Activated T-helper 1 cell treated with anti-CD3 and anti-CD28 coated beads, Interleukin-12 subunit alpha, Interleukin-12 subunit beta, Interleukin-2, Interleukin-4 antibody, amounts not matched to agents 30 ng/mL and 10 ng/mL and 1 ng/mL, durations not matched to agents 14 hours and 24 hours and 36 hours (primary cell): ENCODE measurements at places on chromosomes 2 and 18.

- no peak for DNase-seq
These were observed 129.5 kb downstream of the RND3 start for GRCh38 chr2:150357770-150358467.

DNA sequence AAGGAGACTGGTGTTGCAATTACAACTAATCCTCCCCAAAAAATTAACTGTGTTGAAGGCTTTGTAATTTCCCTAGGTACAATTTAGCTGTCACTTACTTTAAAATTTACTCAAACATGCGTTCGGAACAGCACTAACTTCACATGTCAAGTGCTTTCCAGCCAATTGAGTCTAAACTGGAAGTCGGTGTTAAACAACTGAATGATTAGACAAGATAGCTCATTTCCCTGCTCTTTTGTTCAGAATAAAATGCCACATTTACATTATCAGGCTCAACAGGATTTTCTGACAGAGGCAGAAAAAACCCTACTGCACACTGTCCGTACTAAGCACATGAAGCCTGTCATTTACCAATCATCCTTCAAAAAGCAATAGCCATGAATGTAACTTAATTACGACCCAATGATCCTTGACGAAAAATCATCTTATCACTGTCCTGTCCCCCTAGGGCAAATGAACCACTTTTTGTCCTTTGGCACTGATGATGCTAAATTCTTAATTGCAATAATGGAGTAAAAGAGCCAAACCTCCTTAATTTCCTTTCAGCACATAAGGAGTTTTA, 56.0 kb downstream of the LRPPRC start:
- DNase-seq: no peak

DNA sequence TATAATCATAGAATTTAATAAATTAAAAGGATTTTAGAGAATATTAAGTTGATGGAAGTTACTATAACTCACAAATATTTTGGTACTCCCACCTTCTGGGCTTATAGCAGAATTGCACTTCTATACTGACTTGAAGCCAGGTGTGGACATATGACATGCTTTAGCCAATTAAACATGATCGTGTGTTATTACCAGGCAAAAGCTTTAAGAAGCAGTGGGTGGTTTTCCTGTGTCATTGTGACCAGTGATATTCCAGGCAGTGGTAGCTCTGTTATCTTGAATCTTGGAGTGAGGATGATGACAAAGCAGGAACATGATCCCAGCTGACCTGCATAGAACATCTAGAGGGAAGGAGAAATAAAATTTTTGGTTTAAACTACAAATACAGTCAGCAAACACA, 370.9 kb upstream of the ZEB2 start:
- no peak for DNase-seq

DNA sequence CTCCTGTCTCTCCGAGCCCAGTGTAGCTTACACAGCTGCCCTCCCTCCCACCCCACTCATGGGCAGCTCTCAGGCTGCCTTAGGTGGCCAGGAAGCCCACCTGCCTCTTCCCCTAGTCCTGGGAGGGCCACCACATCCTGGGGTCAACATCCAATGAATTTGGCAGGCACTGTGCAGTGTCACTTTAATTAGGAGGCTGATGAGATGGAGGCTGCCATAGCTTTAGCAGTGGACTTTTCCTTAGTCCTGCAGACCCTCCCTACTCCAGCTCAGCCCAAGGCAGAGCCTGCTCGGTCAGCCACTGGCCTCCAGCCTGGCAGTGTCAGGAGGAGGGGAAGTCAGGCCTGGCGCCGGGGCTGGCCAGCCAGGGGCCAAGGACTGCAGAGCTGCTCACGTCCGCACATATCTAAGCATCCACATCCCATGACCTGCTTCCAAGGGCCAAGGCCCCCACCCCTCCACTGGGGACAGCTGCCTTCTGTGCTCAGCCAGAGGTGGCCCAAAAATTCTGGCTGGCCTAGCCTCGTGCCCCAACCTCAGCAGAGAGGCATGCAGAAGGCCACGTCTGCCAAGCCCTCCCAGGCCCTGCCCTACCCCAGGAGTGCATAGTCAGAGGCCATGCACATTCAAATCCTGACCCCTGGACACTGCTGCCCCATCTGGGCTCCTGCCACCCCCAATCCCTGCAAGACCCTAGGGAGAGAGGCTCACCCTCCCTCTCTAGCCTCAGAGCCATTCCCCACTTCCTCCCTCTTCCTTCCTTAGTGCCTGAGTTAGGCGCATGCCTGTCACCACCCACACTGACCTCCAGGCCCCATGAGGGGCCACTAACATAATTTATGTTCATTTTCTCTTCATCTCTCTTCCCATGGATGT, 33.1 kb downstream of the ADRA2B start:
- DNase-seq: no peak

GRCh38 chr18:31267823-31268481, 50.0 kb upstream of the DSG1 start:
- no peak for DNase-seq

DNA sequence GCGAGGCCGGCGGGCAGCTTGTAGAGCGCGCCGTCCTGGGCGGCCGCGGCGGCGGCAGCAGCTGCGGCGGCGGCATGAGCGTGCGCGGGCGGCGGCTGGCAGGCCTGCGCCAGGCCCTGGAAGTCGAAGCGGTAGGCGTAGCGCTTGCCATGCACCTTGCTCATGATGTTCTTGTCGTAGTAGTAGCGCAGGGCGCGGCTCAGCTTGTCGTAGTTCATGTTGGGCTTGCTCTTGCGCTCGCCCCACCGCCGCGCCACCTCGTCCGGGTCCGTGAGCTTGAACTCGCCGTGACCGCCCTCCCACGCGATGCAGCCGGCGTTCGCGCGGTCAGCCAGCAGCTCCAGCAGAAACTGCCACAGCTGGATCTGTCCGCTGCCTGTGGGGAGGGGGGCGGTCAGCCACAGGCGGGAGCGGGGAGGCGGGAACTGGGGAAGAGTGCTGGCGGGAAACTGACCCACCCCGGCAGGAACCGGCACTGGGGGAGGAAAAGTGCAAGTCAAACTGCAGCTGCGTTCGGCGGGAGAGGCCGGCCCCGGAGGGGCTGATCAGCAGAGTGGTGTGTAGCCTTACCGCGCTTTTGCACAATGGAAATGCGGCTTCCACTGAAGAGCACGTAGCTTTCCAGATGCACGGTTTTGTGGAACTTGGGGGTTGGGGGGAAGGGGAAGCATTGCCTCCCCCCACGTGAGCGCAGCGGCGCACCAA, 3.0 kb downstream of the FEV start:
- no peak for DNase-seq

- no peak for DNase-seq
These were observed 38.9 kb downstream of the KDM3A start for GRCh38 chr2:86480105-86480504.

GRCh38 chr2:174836377-174836994, 72.2 kb upstream of the CHRNA1 start:
- DNase-seq: no peak

- no peak for DNase-seq
These were observed 376.6 kb downstream of the PTH2R start for GRCh38 chr2:208783184-208783583.

GRCh38 chr2:45888167-45888566, 236.7 kb downstream of the PRKCE start:
- no peak for DNase-seq

DNA sequence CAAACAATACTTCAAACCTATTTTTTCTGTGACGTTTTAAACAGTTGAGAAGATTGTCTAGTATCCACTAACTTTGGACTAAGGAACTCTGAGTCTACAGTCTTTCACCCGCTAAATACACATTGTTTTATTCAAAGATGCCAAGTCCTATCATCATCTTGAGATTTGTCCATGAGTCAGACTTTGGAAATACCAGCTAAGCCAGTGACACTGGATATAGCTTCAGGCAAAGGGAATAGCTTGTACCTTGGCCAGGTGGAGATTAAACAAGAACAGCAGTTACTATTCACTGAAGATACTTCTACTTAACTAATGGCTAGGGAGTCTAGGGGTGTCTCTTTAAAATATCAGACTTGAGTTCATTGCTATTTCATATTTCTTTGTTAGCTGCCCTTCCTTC, 137.5 kb downstream of the COMMD1 start:
- DNase-seq: no peak

- DNase-seq: no peak
These were observed 38.5 kb downstream of the HK2 start for GRCh38 chr2:74872389-74872836.

GRCh38 chr2:121017396-121017795, 267.6 kb downstream of the TFCP2L1 start:
- DNase-seq: no peak

GRCh38 chr2:221381928-221382488, 190.1 kb downstream of the EPHA4 start:
- DNase-seq: no peak

- DNase-seq: no peak
These were observed 108.4 kb upstream of the OTOS start for GRCh38 chr2:240248721-240249422.

DNA sequence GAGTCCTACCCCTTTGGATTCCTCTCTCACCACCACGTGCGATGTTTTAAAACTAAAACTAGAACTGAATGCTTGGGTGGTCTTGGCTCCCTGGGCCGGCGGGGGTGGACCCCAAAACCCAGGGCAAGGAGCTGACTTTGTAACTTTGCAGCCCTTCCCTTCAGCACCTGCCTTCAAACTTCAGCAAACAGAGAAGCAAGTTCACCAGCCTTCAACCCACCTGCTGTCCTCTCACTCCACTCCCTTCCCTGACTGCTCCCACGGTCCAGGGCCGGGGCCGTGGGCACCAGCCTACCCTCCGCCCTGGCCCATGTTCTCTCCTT, 54.5 kb downstream of the COL6A3 start:
- no peak for DNase-seq

GRCh38 chr2:45612731-45613130, 1.7 kb upstream of the SRBD1 start:
- DNase-seq: no peak

GRCh38 chr2:241869087-241869961, at the start of gene RTP5:
Gene RTP5, plus strand, starts transcription at chr2:241869729. Its CDS starts 28 bp downstream, at chr2:241869757.
- no peak for DNase-seq

- DNase-seq: no peak
These were observed 674 bp downstream of the EVX2 start for GRCh38 chr2:176082824-176083751.

GRCh38 chr2:152446213-152446612, 111.2 kb downstream of the FMNL2 start:
- DNase-seq: no peak

GRCh38 chr2:197950006-197950405, 145.6 kb downstream of the PLCL1 start:
- DNase-seq: no peak

DNA sequence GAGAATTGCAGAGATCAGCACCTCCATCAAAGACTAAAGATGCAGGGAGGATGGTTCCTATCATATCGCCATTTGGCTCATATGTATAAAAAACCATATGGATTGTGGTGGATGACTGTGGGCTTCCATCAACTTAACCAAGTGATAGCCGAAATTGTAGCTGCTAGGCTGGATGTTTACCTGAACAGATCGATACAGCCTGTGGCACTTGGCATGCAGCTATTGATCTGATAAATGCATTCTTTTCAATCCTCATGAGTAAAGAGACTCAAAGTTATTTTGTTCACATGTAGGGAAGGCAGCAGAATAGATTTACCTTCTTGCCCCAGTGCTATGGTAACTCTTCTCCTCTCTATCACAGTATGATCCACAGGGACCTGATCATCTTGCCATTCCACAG, 18.5 kb downstream of the CHCHD5 start:
- no peak for DNase-seq
